CD4-positive, alpha-beta T cell (primary cell): ENCODE measurements at places on chromosomes 3 and 15.

- DNase-seq = no peak
Observed at GRCh38 chr15:71565631-71566160, 244.7 kb upstream of the NR2E3 start.

DNA sequence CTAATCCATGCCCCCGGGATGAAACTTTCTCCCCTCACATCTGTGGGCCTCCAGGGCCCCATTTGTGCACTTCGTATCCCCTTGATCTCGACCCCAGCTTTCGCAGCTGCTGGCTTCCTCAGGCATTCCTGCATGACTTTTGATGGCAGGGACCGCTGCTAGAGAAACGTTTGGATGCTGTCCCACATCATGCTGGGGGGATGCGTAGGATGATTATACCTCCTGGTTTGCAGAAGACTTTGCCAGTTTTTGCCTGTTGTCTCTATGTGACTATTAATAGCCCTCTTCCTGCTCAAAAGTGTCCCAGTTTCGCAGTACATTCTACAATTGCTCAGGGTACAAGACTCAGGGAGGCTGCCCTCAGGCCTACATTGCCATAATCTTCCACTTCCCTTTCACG lies 10.4 kb upstream of the KCNAB1 start:
- no peak for DNase-seq

GRCh38 chr3:17805461-17805940 lies 63.1 kb upstream of the TBC1D5 start:
- no peak for DNase-seq

DNA sequence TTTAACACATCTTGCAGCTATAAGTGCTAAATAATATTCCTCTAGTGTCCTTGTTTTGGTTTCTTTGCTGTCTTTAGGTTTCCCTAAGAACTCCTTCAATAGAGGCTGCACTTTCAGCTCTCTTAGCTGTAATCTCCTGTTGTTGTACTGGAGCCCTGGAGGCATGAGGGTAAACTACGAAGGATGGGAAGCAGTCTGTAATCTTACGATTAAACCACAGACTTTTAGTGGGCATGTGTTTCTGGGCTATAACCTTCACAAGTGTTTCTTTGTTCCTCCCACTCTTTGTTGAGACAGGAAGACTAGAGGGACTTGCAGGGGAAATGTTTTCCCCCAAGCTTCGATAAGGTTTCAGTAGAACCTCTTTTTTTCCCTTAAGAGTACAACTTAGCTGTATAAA lies 1058.1 kb downstream of the NSUN3 start:
- no peak for DNase-seq

GRCh38 chr3:119597548-119598288 lies at the start of gene PLA1A:
PLA1A (plus strand) TSS chr3:119597885; CDS start chr3:119597914, 29 bp downstream.
- DNase-seq = no peak

GRCh38 chr15:99508311-99508645 lies 57.5 kb upstream of the MEF2A start:
- no peak for DNase-seq

- no peak for DNase-seq
Observed at GRCh38 chr15:60859996-60860494, 369.1 kb downstream of the RORA start.

DNA sequence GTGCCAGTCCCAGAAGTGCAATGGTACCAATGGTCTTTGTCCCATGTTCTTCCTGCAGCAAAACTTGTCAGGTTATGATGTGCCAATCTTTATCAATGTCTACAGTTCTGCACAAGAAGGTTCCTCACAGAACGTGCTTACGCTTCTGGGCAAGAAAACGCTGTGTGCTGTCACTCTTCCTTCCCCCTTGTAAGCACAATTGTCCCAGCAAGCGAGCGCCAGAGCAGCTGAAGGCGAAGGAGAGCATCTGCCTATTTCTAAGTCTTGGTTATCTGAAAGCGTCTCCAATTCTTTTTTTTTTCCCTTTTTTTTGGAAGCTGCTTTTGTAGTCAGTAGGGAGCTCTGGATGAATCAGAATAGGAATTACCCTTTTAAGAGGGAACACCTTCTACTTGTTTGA lies 514.4 kb downstream of the FGF12 start:
- no peak for DNase-seq

DNA sequence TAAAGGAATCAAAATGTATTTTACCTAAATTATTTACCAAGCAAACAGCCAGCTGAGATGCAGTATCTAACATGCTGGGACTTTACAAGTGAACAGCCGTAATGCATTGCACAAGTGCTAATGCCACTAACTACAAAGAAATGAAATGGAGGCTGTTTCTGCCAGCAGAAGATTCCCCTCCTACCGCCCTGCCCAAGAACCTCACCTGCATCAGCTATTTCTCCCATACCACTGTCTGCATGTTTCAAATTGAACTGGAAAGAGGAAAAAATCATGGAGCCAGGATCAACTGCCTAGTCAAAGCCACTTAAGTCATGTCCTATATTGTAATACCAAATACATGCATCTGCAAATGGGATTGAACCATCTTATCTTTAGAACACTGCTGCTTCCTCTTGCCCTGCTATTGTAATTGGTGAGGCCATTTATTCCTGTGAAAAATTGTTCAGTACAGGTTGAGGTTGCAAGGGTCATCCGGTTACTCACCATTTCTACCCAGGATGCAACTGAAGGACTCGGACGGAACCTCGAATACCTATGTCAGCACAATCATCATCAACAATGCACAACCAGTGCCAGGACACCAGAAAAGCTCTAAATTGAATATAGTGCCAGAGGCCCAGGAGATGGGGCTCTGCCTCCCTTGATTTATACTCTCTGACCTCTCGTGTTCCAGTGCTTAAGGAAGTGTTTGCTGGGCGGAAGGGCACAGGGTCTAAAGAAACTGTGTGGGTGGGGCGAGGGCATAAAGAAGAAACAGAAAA lies 27.5 kb downstream of the ANXA2 start:
- no peak for DNase-seq

GRCh38 chr3:150349314-150350097 lies 58.6 kb upstream of the TSC22D2 start:
- no peak for DNase-seq

DNA sequence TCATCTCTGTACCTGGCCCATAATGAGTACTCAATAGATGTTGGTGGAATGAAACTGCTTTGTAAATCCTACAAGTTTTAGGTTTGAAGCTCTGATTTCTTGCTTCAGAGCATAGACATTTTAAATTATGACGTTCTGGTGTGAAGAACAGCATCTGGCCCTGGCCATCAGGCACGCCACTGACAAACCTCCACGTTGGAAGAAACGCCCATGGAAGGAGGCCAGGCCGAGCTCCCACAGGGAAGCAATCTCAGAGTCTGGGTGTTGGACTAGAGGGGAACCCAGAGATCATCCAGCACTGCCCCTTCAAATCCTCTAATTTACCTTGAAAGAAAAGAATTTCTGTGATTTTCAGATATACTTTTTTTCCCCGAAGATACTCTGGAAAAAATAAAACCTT lies 328.1 kb upstream of the RGMA start:
- DNase-seq = no peak

DNA sequence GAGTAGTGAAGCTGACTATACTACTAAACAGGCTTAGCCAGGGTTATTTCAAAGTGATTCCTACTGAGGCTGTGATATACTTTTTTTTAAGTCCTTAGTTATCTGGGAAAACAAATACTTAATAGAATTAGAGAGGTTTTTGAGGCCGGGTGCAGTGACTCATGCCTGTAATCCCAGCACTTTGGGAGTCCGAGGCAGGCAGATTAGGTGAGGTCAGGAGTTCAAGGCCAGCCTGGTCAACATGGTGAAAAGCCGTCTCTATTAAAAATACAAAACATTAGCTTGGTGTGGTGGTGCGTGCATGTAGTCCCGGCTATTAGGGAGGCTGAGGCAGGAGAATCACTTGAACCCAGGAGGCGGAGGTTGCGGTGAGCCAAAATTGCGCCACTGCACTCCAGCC lies 34.2 kb downstream of the PRTG start:
- no peak for DNase-seq

DNA sequence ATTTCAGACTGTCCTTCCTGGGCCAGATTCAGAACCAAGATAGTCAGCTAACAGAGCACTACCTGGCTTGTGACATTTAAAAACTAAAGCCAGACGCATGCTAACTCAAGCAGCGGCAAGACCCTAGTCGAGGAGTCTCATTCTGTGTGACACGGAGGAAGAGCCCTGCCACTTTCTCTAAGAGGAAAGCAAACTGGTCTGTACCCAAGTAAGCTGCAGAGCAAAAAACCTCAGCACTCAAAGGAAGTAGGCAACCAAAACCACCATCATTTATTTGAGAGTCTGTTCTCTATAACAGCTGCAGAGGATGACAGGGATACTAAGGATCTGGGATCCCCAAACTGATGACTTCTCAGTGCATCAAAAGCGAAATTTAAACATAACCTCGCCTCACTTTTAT lies 152.1 kb downstream of the OSBPL10 start:
- no peak for DNase-seq

GRCh38 chr3:188792793-188793192 lies 379.0 kb upstream of the TPRG1 start:
- DNase-seq = no peak

GRCh38 chr3:19030522-19030839 lies 117.8 kb upstream of the KCNH8 start:
- DNase-seq = no peak

DNA sequence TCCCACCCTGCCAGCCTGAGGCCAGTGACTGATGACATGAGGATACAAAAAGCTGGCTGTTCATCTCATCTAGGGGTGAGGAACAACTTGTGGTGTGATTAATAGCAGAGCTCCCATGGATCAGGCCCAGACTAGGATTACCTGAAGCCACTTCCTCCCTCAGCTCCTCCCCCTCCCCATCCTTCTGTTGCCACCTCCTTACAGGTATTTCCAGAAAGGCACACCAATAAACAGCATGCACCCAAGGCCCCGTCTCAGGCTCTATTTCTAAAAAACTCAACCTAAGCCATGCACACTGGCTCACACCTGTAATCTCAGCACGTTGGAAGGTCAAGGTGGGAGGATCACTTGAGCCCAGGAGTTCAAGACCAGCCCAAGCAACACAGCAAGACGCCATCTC lies 54.1 kb downstream of the SRGAP3 start:
- DNase-seq = no peak

DNA sequence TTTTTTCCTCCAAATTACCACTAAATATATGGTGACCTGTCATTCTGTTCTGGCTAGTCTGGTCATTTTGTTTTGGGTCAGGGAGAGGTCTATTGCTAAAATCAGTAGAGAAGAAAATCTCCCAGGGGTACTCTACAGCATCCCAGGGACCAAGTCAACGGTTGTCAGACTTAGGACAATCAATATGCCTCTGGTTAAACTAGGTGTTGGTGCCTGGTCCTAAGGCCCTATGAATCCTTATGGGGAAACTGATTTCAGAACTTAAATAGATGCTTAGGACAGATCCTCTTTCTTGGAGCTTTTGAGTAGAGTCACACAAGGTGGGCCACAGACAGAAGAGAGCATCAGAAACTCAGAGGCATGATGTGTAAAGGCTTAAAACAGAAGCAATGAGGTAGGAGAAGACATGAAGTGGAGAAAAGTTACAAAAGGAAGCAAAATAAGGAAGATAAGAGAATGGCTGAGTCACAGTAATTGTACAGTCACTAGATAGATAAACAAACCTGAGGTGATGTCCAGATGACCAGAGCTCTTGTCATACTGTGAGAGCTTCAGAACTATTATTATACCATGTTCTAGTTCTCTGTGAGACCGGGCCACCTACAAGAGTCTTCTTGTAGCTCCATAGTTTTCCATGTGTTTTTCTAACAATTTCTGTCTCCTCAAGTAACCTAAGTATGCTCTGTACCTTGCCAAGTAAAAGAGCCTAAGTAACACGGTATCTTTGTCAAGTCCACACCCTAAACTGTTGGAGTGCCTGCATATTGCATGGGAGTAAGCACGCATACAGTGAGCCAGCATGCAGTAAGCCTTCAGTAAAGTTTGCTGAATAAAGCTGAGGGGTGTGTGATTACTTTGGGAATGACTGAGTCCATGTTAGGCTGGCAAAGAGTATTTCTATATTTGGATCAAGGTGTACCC lies 44.6 kb upstream of the LEKR1 start:
- DNase-seq = no peak

- DNase-seq = no peak
Observed at GRCh38 chr3:100042166-100042981, 71.9 kb downstream of the FILIP1L start.

DNA sequence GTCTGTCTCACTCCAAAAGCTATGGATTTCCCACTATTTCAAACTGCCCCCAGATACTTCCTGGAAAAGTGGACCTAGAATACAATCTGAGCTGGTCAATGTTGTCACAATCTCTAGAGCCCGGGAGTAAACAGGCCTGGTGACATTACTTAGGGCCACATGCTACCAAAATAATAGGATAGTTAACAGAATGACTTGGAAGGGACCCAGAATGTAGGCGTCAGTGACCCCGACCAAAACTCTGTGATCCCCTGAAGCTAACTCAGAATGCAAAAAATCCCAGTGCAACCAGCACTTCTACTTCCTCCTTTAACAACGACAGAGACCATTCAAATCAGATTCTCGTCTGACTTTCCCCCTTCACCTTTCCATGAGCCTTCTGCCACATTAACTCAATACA lies 51.5 kb upstream of the CDV3 start:
- no peak for DNase-seq

DNA sequence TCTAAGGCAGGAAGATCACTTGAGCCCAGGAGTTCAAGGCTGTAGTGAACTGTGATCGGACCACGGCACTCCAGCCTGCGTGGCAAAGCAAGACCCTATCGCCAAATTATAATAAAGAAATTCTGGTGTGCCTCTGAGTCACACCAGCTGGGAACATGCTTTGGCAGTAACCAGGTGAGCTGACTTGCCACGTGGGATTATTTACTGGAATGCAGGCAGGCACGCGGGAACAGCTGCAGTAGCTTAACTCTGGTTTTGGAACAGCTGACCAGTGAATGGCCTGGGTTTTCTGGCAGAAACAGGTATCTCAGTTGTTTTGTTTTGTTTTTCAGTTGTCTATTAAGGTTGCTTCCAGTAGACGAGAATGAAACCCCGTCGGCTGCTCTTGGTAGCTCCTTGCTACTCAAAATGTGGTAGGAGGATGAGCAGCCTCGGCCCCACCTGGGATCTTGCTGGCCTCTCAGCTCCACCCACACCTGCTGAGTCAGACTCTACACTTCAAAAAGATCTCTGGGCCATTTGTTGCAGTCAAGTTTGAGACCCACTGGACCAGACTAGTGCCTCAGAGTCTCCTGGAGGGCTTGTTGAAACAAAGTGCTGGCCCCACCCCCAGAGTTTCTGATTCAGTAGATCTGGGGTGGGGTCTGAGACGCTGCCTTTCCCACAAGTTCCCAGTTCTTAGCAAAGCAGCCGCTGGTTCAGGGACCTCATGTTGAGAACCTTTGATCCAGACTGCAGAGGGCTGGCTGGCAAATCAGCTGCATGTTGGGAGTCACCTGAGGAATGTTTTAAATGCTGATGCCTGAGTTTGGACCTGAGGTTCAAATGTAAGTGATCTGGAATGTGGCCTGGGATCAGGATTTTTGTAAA lies 26.6 kb downstream of the IDH2 start:
- no peak for DNase-seq

GRCh38 chr3:73419942-73420341 lies 204.8 kb downstream of the PDZRN3 start:
- no peak for DNase-seq
